A549 treated with GW870086 at 1 μM for 4 hours (cell line): ENCODE measurements at places on chromosomes 3 and 15. TPM values are rescaled to one million over a fixed set of nuclear protein-coding genes. Genes with fewer than 3 reads are reported as not detected.

SNTN gene
- not detected in 5 replicates for total RNA-seq

CAMK2N2 gene
- total RNA-seq: 0.80 to 1.7 TPM (median 1.4 TPM) in 5 replicates

SLC2A2 gene
- not detected in 5 replicates for total RNA-seq

AGBL1 gene
- total RNA-seq: not detected in 5 replicates

TAGLN3 gene
- not detected in 5 replicates for total RNA-seq

CHRM5 gene
- total RNA-seq: 0.06 TPM in 1 of 5 replicates, not detected in the others

CPLX3 gene
- total RNA-seq: 0.07 to 0.13 TPM in 2 of 5 replicates, not detected in the others

PDIA5 gene
- total RNA-seq: 26.5 to 31.5 TPM (median 30.1 TPM) in 5 replicates

PAK2 gene
- 30.0 to 55.4 TPM (median 41.2 TPM) in 5 replicates for total RNA-seq

CISH gene
- 0.57 to 1.1 TPM (median 0.88 TPM) in 5 replicates for total RNA-seq

CHL1 gene
- not detected in 5 replicates for total RNA-seq

CMTM8 gene
- total RNA-seq: 8.5 to 14.8 TPM (median 13.0 TPM) in 5 replicates

CCDC39 gene
- 0.17 TPM in 1 of 5 replicates, not detected in the others for total RNA-seq

UTS2B gene
- total RNA-seq: not detected in 5 replicates

B3GNT5 gene
- 12.7 to 17.8 TPM (median 16.2 TPM) in 5 replicates for total RNA-seq

ARHGEF26 gene
- 7.1 to 10.1 TPM (median 8.7 TPM) in 5 replicates for total RNA-seq

C15orf39 gene
- total RNA-seq: 24.2 to 31.7 TPM (median 31.1 TPM) in 5 replicates

CATSPER2 gene
- 0.34 to 1.4 TPM (median 0.66 TPM) in 5 replicates for total RNA-seq

PCSK6 gene
- 8.8 to 12.0 TPM (median 11.1 TPM) in 5 replicates for total RNA-seq

C3orf62 gene
- total RNA-seq: 1.5 to 2.1 TPM (median 1.8 TPM) in 5 replicates

MKRN3 gene
- 1.7 to 2.6 TPM (median 1.9 TPM) in 5 replicates for total RNA-seq
